GM23338 (cell line): ENCODE measurements at places on chromosomes 12 and 14. TPM values are rescaled to one million over a fixed set of nuclear protein-coding genes. Genes with fewer than 3 reads are reported as not detected.

Gene PPM1A
- polyA plus RNA-seq, result 26.4 and 29.8 TPM in 2 replicates

Gene NPFF
- polyA plus RNA-seq, result 0.71 and 0.96 TPM in 2 replicates

Gene FAIM2
- polyA plus RNA-seq, result 0.61 and 0.83 TPM in 2 replicates

Gene PDZRN4
- polyA plus RNA-seq, result not detected in 2 replicates

Gene PLEKHG7
- not detected in 2 replicates for polyA plus RNA-seq

Gene RHEBL1
- polyA plus RNA-seq, result 9.4 and 10.7 TPM in 2 replicates

Gene FAM90A1
- 0.19 TPM in 1 of 2 replicates, not detected in the other for polyA plus RNA-seq
